Panc1 (cell line): ENCODE measurements at places on chromosomes 12 and 14. TPM values are rescaled to one million over a fixed set of nuclear protein-coding genes. Genes with fewer than 3 reads are reported as not detected.
A peak's percentile ranks its signal among the peaks of the same experiment; 100 is the strongest.

Gene GYS2
- total RNA-seq: not detected

Gene SLC39A2
- not detected for total RNA-seq

Gene SLC16A7
- total RNA-seq: 0.33 TPM

Gene BMP4
- 0.87 TPM for total RNA-seq

Gene KRT1
- not detected for total RNA-seq

Gene GPR84
- total RNA-seq: not detected

Gene RNF212B
- total RNA-seq: not detected

Gene MGST1
- 8.8 TPM for total RNA-seq

Gene OASL
- 21.1 TPM for total RNA-seq

Gene CAPRIN2
- total RNA-seq: 28.6 TPM

Gene OTX2
- not detected for total RNA-seq

Gene OR4N2
- not detected for total RNA-seq

Gene FOXM1
- total RNA-seq: 71.2 TPM

Gene ARMH4
- total RNA-seq: 1.8 TPM

Gene PRH2
- total RNA-seq: not detected

Gene KCNH3
- 0.64 TPM for total RNA-seq

Gene C1RL
- 10.7 TPM for total RNA-seq

Gene TBC1D30
- 8.9 TPM for total RNA-seq

Gene GABARAPL1
- 24.1 TPM for total RNA-seq

GRCh38 chr12:54240971-54241588 is 38.8 kb downstream of the CBX5 start:
- H3K27me3 ChIP-seq: no peaks in the 10 kb centered on the region
- H3K36me3 ChIP-seq: peaks cover 17% of the 10 kb centered on the region
- no peak for DNase-seq
- no peak overlapping the region for H3K4me3 ChIP-seq
- H3K27ac ChIP-seq: no peak overlapping the region

GRCh38 chr14:75435473-75435872 is 7.7 kb downstream of the JDP2 start:
- peaks cover 6% of the 10 kb centered on the region; the same call in 1 of the 2 replicates for H3K4me1 ChIP-seq
- no peaks in the 10 kb centered on the region for H3K36me3 ChIP-seq
- no peak overlapping the region for H3K4me3 ChIP-seq
- DNase-seq: no peak

- DNase-seq: no peak
- no peaks in the 10 kb centered on the region for H3K4me1 ChIP-seq
- H3K27me3 ChIP-seq: no peaks in the 10 kb centered on the region
- no peaks in the 10 kb centered on the region for H3K36me3 ChIP-seq
- no peak overlapping the region for H3K27ac ChIP-seq
These were observed 82.0 kb downstream of the LMO3 start for GRCh38 chr12:16523951-16524331.

DNA sequence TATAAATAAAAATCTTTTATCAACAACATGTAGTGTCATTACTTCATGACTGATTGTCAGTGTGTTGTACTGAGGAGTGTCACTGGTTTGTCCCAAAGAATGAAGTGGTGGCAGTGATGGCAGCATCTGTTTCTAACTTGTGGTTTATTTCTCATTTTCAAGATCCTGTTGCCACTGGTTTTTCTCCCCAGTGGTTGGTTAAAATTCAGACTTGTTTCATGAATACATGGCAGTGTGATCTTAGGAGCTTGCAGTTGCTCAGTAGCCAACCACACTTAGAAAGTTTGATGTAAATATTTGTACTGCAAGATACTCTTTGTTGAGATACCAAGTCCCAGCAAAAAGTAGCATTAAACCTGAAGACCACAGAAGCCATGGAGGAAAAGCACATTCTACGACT is 69.8 kb downstream of the PLEKHA5 start:
- H3K4me1 ChIP-seq: no peaks in the 10 kb centered on the region
- H3K27me3 ChIP-seq: no peaks in the 10 kb centered on the region
- H3K36me3 ChIP-seq: no peaks in the 10 kb centered on the region

- no peaks in the 10 kb centered on the region for H3K36me3 ChIP-seq
- H3K4me1 ChIP-seq: no peaks in the 10 kb centered on the region
- no peaks in the 10 kb centered on the region; the same call in 1 of the 2 replicates for H3K27me3 ChIP-seq
- DNase-seq: no peak
- no peak overlapping the region for H3K4me3 ChIP-seq
- H3K27ac ChIP-seq: no peak overlapping the region
These were observed 931.4 kb downstream of the DIO2 start for GRCh38 chr14:79279645-79280597.

- no peaks in the 10 kb centered on the region for H3K27me3 ChIP-seq
- H3K27ac ChIP-seq: no peak overlapping the region
- H3K4me1 ChIP-seq: no peaks in the 10 kb centered on the region
- DNase-seq: no peak
- no peak overlapping the region for H3K4me3 ChIP-seq
- H3K36me3 ChIP-seq: no peaks in the 10 kb centered on the region
These were observed 26.1 kb downstream of the ADCK1 start for GRCh38 chr14:77825895-77826519.

GRCh38 chr14:68506021-68506644 is 286.7 kb downstream of the ZFP36L1 start:
- no peaks in the 10 kb centered on the region for H3K4me1 ChIP-seq
- H3K36me3 ChIP-seq: no peaks in the 10 kb centered on the region
- no peaks in the 10 kb centered on the region for H3K27me3 ChIP-seq
- H3K4me3 ChIP-seq: no peak overlapping the region

GRCh38 chr14:99322731-99323599 is 51.0 kb upstream of the BCL11B start:
- no peak overlapping the region for H3K27ac ChIP-seq
- DNase-seq: no peak
- H3K27me3 ChIP-seq: no peaks in the 10 kb centered on the region
- no peaks in the 10 kb centered on the region for H3K4me1 ChIP-seq

DNA sequence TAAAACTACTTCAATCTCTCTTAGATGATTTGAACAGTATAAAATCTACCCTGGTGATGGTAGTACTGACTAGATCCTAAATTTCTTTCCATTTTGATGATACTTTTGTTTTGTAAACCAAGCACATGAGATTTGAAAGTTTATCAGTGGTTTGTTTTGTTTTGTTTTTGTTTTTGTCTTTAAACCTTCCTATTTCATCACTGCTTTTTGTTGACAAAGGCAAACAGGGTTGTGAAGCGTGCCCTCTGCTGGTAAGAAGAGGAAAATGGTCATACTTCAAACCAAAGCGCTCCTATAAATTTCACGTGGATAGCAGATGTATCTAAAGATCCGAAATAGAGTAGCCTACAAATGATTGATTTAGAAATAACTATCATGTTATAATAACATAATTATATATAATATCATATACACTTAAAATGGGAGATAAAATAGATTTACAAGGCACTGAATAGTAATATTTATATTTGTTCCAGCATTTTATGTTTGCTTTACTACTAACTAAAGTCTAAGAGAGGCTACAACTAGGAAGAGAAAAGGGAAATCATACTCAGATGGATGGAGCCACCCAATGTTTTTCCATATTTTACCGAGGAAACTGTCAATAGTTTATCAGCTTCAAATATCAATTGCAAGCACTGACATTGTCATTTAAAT is 254.0 kb upstream of the USP15 start:
- H3K4me1 ChIP-seq: no peaks in the 10 kb centered on the region
- peak; percentile 17 for DNase-seq
- no peaks in the 10 kb centered on the region for H3K27me3 ChIP-seq
- H3K4me3 ChIP-seq: no peak overlapping the region
- H3K27ac ChIP-seq: no peak overlapping the region

GRCh38 chr14:75320196-75320595 is 41.6 kb downstream of the FOS start:
- no peak overlapping the region for H3K27ac ChIP-seq
- no peak overlapping the region for H3K4me3 ChIP-seq
- no peaks in the 10 kb centered on the region for H3K4me1 ChIP-seq

GRCh38 chr12:52216100-52216499 is 16.9 kb upstream of the KRT7 start:
- no peaks in the 10 kb centered on the region for H3K27me3 ChIP-seq
- DNase-seq: no peak
- H3K27ac ChIP-seq: peak overlapping the region; percentile 91
- H3K36me3 ChIP-seq: no peaks in the 10 kb centered on the region

DNA sequence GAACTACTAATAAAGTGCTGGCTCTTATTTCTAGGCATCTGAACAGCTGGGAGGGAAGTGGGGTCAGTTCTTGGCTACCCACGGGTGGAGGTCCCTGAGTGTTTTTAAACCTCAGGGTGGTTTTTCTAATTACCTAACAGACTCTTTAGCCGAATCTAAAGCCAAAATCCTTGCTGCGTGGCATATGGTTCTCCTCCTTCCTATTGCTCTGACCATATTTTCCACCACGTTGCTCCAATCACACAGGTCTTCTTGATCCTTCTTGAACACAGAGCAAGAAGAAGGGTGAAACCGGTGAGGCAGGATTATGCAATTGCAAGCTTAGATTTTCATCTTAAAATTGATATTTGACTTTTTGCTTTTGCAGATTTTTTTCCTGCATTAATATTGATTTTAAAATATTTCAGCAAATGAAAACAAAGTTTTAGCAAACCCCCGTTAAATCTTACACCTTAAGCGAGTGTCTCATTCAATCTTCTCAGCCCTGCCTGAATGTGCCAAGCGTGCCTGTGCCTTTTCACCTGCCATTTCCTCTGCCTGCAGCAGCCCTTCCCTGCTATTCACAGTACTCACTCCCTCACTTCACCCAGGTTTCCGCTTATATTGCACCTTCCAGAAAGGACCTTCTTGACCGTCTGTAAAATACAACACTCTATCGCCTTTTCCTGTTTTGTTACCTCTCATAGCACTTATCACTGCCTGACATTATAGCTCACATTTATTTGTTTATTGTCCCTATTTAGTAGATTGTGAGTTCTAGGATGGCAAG is 506.0 kb downstream of the DIO2 start:
- H3K27me3 ChIP-seq: no peaks in the 10 kb centered on the region
- DNase-seq: no peak
- no peaks in the 10 kb centered on the region for H3K4me1 ChIP-seq
- no peaks in the 10 kb centered on the region for H3K36me3 ChIP-seq

GRCh38 chr14:59836116-59836515 is 34.5 kb downstream of the RTN1 start:
- no peaks in the 10 kb centered on the region for H3K4me1 ChIP-seq
- no peak overlapping the region for H3K27ac ChIP-seq
- H3K4me3 ChIP-seq: no peak overlapping the region

- DNase-seq: no peak
- no peak overlapping the region for H3K4me3 ChIP-seq
- H3K4me1 ChIP-seq: no peaks in the 10 kb centered on the region
These were observed 37.8 kb upstream of the DDHD1 start for GRCh38 chr14:53190938-53191337.

GRCh38 chr12:88566430-88566829 is 13.8 kb downstream of the KITLG start:
- no peak for DNase-seq
- H3K27ac ChIP-seq: no peak overlapping the region
- no peak overlapping the region for H3K4me3 ChIP-seq
- H3K36me3 ChIP-seq: no peaks in the 10 kb centered on the region

- H3K27me3 ChIP-seq: no peaks in the 10 kb centered on the region; the same call in 1 of the 2 replicates
- H3K4me3 ChIP-seq: no peak overlapping the region
- no peak for DNase-seq
- no peaks in the 10 kb centered on the region for H3K4me1 ChIP-seq
- H3K27ac ChIP-seq: no peak overlapping the region
These were observed 7.9 kb downstream of the OTOGL start for GRCh38 chr12:80107221-80107620.

DNA sequence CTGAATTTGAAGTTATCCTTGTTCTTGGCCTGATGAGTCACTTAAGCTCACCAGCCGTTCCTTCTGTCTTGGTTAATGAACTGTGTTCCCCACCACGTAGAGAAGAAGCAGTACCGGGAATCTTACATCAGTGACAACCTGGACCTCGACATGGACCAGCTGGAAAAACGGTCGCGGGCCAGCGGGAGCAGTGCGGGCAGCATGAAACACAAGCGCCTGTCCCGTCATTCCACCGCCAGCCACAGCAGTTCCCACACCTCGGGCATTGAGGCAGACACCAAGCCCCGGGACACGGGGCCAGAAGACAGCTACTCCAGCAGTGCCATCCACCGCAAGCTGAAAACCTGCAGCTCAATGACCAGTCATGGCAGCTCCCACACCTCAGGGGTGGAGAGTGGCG is 68.2 kb downstream of the FRMD6 start:
- DNase-seq: no peak
- no peaks in the 10 kb centered on the region for H3K4me1 ChIP-seq
- H3K27me3 ChIP-seq: no peaks in the 10 kb centered on the region
- peaks cover 22% of the 10 kb centered on the region for H3K36me3 ChIP-seq
- H3K4me3 ChIP-seq: no peak overlapping the region
- no peak overlapping the region for H3K27ac ChIP-seq

GRCh38 chr14:28220391-28220790 is 546.2 kb upstream of the FOXG1 start:
- no peaks in the 10 kb centered on the region for H3K4me1 ChIP-seq
- no peak for DNase-seq
- no peaks in the 10 kb centered on the region for H3K36me3 ChIP-seq
- H3K27me3 ChIP-seq: no peaks in the 10 kb centered on the region
- no peak overlapping the region for H3K4me3 ChIP-seq

GRCh38 chr14:71709076-71709475 is 223.2 kb upstream of the RGS6 start:
- no peak for DNase-seq
- no peaks in the 10 kb centered on the region for H3K27me3 ChIP-seq
- no peak overlapping the region for H3K27ac ChIP-seq

- H3K36me3 ChIP-seq: peaks cover 9% of the 10 kb centered on the region; the same call in 1 of the 2 replicates
- peak overlapping the region; percentile 81 for H3K27ac ChIP-seq
- no peak for DNase-seq
- H3K4me1 ChIP-seq: peaks cover 40% of the 10 kb centered on the region
- H3K4me3 ChIP-seq: peak overlapping the region; percentile 83
These were observed 2.2 kb downstream of the ZBTB1 start for GRCh38 chr14:64506721-64507120.

DNA sequence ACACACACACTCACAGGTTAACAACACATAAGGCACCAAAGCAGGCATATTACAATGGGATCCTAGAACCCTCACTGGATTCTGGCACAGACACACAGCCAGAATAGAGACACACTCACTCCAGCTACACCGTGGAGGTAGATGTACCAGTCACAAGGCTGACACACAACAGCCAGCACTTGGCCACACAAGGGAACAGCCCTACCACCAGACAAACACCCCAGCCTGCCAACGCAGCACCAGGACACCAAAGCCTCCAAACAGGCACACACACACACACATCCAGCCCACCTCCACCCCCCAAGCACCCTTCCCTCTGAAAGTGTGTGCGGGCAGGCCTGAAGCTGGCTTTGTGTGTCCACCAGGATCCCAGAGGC is 10.9 kb upstream of the ITGB7 start:
- peaks cover 44% of the 10 kb centered on the region for H3K4me1 ChIP-seq
- peak overlapping the region; percentile 68 for H3K4me3 ChIP-seq
- DNase-seq: no peak
- H3K27me3 ChIP-seq: no peaks in the 10 kb centered on the region
- peak overlapping the region; percentile 73 for H3K27ac ChIP-seq

DNA sequence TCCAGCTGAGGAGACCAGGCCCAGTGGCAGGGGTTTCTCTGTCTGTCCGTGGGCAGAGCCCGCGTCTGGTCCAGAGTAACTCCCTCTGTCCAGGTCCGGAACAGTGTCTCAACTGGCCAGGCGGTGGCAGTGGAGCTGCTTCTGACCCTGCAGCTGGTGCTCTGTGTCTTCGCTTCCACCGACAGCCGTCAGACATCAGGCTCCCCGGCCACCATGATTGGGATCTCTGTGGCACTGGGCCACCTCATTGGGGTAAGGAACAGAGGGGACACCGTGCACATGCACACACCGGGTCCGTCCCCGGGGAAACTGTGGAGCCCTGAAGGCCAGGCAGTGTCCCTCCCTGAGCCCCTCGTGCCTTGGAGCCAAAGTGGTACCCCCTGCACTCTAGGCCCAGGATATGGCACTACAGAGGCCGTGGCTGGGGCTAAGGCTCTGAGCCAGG is 1.5 kb downstream of the AQP6 start:
- peaks cover 17% of the 10 kb centered on the region; the same call in 1 of the 2 replicates for H3K4me1 ChIP-seq
- no peak for DNase-seq
- H3K27me3 ChIP-seq: no peaks in the 10 kb centered on the region
- no peak overlapping the region for H3K4me3 ChIP-seq
